ENCODE measurements at places on chromosomes 1 and 21.
A peak's percentile ranks its signal among the peaks of the same experiment; 100 is the strongest.

GRCh38 chr1:203589171-203589570 lies 37.5 kb upstream of the ATP2B4 start:
- no peak for DNase-seq

GRCh38 chr1:22108339-22109105 lies 34.4 kb downstream of the WNT4 start:
- DNase-seq = no peak

DNA sequence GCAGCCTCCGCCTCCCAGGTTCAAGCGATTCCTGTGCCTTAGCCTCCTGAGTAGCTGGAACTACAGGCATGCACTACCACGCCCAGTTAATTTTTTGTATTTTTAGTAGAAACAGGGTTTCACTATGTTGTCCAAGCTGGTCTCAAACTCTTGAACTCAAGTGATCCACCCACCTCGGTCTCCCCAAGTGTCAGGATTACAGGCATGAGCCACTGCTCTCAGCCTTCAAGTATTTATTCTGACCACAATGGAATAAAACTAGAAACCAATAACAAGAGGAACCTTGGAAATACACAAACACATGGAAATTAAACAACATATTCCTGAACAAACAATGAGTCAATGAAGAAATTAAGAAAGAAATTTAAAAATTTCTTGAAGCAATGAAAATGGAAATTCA lies 32.7 kb upstream of the DR1 start:
- DNase-seq = no peak

DNA sequence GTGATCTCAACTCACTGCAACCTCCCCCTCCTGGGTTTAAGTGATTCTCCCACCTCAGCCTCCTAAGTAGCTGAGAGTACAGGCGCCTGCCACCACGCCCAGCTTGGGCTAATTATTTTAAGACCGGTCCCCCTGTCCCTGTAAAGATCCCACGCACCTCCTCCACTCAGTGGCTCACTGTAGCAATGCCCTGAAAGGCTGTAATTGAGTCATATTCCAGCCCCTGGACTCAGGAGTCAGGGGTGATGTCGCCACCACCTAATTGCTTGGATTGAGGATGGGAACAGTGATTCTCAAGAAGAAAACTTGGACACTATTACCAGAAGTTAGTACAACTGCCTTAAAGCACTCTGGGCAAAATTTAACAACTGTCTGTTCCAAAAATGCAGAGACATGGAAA lies 3.1 kb upstream of the EDARADD start:
- DNase-seq = no peak

DNA sequence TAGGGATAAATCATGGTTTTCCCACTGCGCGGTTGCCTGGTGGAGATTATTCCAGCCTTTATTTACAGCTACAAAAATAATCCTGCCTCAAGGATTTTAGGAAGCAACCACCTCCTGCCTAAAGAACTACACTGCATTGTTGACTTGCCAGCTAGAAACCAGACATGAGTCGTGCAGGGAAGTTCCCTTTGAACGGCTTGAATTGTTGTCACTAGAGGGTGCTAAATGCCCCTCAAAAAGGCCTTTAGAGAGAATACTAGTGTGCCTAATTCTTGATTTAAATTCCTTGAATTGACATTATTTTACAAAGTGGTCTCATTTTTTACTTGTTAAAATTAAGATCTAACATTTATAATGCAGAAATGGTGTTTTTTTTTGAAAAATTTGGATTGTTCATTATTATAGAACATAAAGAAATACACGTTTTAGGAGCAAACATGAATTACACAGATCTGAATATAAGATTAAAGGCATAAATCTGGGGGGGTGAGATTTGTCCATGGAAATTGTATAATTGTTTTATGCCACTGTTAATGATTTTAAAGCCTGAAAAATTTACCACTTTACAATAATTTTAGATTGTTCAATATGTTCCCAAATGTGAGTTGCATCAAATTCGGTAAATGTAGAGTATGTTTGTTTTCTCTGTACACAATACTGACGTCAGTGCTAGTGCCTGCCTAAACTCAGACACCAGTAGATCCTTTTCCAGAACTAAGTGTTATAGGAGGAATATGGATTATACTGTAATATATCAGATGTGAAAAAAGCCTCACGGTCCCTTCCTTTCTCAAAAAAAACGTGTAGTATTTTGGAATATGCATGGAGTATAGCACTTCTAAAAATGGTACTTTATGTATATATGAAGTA lies 7.6 kb upstream of the ERG start:
- DNase-seq = peak; percentile 53

DNA sequence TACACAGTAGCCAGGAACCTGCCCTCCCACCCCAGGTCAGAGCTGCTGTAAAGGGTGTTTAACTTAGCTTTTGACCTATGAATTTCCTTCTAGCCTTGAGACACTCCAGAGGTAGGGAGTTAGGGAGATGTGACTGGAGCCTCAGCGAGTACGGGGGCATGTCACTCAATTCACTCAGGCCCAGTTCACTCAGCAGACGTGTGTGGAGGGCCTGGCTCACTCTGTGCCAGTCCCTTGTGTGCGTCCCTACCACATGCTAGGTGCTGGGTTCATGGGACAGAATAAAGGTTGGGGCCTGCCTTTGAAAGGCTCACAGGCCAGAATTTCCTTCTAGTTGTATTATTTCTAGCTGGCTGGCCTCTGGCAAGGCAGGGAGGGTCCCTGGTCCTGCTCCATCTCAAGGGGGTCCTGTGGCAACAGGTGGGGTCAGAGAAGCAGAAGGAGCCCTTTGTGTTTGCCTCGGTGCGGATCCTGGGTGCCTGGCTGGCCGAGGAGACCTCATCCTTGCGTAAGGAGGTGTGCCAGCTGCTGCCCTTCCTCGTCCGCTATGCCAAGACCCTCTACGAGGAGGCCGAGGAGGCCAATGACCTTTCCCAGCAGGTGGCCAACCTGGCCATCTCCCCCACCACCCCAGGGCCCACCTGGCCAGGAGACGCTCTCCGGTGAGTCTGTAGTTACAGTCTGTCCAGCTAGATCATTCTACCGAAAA lies 4.5 kb downstream of the NCDN start:
- DNase-seq = no peak

DNA sequence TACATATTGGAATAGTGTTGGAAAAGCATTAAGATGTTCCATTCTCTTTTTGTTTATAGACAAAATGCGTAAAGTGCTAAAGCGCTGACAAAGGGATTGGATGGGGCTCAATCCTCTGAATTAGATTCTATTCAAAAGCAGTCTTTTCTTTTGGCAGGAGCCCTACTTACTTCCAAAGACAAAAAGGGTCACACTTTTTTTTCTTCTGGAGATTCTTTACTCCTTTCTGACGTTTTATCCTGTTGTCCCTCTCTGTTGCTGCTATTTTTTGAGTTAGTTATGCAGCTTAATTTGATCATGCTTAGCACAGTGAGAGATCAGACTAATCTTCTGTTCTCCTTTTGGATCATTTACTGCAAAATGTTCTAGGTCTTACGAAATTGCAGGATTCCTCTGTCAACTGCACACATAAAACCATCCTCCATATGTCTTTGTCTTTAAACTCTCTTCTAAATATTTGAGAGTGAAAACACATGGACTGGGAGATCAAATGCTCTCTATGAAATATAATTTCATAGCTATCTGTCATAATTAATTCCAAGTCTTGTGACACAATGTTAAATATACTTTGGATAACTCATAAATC lies 656.4 kb upstream of the ADGRL2 start:
- no peak for DNase-seq

DNA sequence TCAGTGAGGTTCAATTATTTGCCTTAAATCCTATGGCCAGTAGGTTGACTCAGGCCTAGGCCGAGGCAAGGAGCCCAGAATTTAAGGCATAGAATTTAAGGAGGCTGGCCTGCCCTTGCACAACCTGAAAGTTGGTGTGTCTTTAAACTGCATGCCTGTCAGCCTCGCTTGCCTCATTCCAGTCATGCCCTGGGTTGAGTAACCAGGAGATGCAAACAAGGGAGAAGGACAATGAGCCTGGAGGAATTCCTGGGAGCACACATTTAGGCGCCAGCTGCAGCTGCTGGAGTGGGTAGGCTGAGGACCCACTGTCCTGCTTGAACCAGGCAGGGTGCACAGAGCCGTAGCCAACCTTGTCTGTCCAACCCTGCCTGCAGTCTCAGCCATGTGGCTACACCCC lies 11.7 kb downstream of the CD2 start:
- DNase-seq = no peak

Measured in NCI-H1105 (cell line).